IMR-90 (cell line): ENCODE measurements at places on chromosomes 13 and 19. TPM values are rescaled to one million over a fixed set of nuclear protein-coding genes. Genes with fewer than 3 reads are reported as not detected.

GRCh38 chr13:74169676-74170075 lies 35.5 kb upstream of the KLF12 start:
- H3K36me3 ChIP-seq, result no peaks in the 10 kb centered on the region
- no peaks in the 10 kb centered on the region for H3K4me1 ChIP-seq
- H3K27ac ChIP-seq, result no peak overlapping the region
- no peak for DNase-seq
- no peaks in the 10 kb centered on the region for H3K27me3 ChIP-seq
- no peak overlapping the region for H3K4me3 ChIP-seq

The MPND gene
- total RNA-seq, result 2.3 and 3.3 TPM in 2 replicates

DNA sequence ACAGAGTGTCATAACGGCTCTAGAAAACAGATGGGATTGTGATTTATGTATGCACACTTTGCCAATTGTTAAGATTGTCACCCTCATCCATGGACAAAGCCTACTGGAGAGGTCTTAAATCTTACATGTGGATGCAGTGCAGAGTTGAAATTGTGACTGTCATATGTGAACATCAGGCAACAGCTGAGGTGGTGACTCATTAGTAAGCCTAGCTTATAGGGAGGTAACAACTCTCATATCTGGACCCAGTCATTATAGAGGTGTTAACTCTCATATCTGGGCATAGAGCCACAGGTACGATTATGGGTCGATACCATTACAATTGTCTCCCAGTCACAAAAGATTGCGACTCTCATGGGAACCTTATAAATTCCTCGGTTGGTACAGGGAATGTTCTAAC lies 29.8 kb upstream of the ZNF254 start:
- H3K27ac ChIP-seq, result no peak overlapping the region
- H3K36me3 ChIP-seq, result peaks cover 39% of the 10 kb centered on the region
- no peaks in the 10 kb centered on the region for H3K27me3 ChIP-seq
- no peak for DNase-seq

GRCh38 chr13:41224113-41225110 lies 30.0 kb upstream of the KBTBD7 start:
- H3K4me3 ChIP-seq, result no peak overlapping the region
- DNase-seq, result peak; percentile 83
- peaks cover 5% of the 10 kb centered on the region for H3K36me3 ChIP-seq
- H3K27me3 ChIP-seq, result no peaks in the 10 kb centered on the region
